Fibroblast of the conjunctiva (primary cell): ENCODE measurements at places on chromosomes 16 and 17.

DNA sequence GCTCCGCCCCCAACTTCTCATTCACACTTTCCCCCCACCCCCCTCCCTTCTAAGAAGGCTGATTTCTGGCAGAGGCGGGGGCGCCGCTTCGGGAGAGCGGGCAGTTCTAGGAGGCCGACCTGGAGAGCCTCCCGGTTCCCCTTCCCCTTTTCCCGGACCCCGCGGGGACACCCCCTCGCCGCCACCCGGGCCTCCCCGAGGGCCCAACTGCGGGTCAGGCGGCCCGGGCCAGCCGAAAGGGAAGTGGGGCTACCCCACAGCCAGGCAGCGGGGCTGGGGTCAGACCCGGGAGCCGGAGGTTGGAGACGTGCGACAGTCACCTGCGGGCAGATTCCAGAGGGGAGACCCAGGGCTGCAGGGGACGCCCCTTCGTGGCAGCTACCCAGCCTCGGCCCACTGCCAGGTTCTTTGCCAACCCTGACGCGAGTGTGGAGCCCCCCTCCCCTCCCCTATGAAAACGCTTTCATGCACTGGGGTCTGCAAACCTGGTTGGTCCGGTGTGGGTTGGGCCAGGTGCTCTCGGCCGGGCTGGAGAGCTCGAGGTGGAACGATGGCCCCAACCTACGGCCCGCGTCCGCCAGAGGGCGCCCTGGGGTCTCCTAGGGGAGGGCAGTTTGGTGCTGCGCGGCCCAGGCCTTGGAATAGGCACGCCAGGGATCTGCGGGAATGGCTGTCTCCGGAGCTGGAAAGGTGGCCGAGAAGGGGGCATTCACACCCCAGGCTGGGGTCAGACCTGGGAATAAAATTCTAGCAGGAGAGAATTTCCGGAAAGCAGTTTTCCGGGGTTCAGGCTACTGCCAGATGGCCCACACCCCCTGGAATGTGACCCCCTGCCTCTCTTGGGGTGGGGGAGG, 721 bp upstream of the SOCS3 start:
- DNase-seq, result no peak

DNA sequence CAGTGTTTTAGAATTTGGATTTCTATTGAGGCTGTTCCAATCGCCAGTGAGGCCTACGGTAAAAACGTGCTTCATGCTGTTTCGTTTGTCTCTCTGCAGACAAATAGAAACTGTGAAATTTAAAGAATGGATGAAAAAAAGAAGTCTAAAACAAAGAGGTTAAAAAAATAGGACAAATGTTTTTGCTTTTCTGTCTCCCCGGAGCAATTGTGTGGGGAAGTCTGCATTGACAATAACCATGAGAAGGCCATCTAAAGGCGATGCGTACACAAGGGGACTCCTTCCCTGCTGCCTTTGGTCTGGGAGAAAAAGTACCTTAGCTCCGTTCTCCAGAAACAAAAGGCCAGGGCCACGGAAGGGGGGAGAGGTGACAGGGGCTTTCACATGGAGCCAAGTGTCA, 4.6 kb upstream of the ZFHX3 start:
- DNase-seq, result no peak

DNA sequence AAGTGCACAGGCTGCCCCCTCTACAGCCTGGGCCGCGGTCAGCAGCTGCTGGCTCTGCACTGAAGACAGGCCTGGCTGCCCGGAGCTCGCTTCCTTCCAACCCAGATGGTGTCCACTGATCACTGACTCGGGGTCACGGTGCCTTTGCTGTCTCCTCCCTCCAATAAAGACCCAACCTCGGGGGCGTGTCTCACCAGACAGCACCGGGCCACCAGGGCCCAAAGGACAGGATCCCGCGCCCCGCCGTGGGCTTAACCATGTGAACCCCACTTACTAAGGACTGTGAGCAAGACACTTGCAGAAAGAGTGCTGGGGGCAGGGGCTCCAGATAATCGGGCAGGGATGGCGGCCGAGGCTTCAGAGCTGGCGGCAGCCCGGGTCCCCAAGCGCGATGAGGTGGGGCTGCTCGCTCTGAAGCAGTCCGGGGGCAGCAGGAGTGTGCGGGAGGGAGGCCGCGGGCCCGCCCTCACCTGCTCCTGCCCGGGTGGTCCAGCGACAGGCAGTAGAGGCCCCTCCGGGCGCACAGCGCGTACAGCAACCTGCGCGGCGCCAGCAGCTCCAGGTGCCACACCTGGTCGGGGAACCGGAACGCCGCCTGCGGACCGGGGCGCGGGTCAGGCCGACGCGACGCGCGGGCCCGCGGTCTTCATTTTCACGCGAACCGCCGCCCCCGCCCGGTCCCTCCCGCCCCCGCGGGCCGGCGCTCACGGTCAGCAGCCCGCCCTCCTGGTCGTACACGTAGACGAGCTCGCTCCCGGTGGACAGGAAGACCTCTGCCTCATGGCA, 502 bp downstream of the FAAP100 start:
- no peak for DNase-seq

GRCh38 chr16:48479329-48479728, 94.1 kb upstream of the SIAH1 start:
- DNase-seq, result no peak

- DNase-seq, result no peak
Measured at GRCh38 chr16:4182581-4183236, 59.2 kb downstream of the SRL start.

- DNase-seq, result no peak
Measured at GRCh38 chr17:72219137-72219823, 98.5 kb downstream of the SOX9 start.

DNA sequence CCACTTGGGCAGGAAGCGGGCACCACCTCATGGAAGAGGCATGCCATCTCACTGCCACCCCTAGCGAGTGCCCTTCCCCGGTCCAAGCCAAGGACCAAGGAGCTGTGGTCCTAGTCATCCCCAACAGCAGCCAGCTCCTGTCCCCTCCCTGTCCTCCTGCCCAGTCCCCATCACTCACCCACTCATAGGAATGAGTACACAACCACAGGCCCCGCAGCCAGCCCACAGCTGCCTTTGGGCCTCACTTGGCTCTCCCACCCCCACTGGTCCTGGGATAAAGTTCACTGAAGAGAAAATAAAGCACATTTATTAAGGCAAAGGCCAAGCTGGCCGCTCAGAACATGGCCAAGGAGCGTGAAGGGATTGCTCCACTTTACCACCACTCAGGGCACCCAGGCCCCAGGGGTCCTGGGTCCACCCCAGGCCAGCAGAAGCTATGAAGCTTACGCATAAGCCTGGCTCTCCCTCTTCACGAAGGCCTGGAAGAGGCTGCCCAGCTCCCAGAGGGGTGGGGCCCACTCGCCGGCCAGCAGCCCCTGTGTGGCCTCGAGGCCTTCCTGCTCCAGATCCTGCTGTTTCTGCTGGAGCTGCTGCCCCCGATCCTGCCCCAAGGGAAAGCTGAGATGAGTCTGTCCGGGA, 3.6 kb downstream of the SCRN2 start:
- DNase-seq, result no peak

DNA sequence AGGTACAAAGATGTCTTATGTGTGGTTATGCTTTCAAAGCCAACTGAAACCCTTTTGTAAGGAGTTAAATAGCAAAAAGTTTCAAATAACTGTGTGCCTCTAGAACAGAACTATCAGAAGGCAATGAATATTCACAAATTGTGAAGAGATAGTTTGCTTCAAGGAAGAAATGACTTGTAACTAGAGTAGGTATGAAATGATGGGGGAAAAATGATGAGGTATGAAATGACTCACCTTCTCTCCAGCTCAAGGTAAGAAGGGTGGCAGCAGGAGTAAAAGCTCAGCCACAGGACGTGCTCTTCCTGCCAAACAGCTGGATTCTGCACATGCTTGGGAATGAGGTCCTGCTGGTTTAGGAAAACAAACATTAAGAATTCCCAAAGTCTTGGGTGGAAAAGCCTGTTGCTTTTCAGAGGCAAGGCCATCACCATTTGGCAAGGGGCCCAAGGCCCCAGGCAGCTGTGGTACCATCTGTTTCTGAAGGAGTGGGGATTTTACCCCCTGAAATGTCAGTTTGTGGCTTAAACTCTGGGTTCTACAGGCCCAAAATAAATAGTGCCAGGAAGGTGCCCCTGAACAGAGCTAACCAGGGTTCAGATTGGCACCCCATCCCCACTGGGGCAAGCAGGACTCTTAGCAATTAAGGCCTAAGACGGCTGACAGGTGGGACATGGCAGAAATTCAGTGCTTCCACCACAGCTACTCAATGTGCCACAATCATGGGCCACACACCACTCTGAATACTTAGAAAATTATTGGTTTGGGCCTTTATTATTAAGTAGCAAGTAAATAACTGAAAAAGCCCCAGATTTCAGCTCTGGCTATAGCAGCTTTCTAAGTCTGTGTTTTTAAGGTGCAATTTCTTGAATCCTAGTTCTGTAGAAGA, 13.3 kb downstream of the HERPUD1 start:
- DNase-seq, result no peak

- DNase-seq, result peak; percentile 12
Measured at GRCh38 chr16:50644729-50645128, 36.4 kb downstream of the SNX20 start.

- no peak for DNase-seq
Measured at GRCh38 chr17:64160378-64160777, 30.4 kb upstream of the ERN1 start.

- no peak for DNase-seq
Measured at GRCh38 chr17:43434902-43435319, 36.1 kb downstream of the ARL4D start.

DNA sequence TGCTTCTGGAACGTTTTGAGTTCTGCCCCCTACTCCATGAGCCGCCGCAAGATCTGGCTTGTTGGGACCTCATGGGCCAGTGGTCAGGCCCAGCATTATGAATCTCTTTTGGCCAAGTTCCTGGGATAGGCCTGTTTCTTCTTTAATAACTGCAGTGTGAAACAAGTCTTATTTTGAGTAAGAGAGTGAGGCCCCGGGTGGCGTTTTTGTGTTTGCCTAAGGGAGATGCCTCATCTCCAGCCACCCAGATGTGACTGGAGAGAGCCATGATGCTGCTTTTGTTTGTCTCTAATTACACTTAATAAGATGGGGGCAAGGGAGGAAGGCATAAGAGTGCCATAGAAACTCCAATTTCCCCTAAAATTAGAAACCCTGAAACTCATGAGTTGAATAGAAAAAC, 39.8 kb downstream of the KSR1 start:
- DNase-seq, result no peak

GRCh38 chr16:23901178-23902033, 65.6 kb downstream of the PRKCB start:
- DNase-seq, result no peak

GRCh38 chr17:26782153-26782552, 511.8 kb upstream of the WSB1 start:
- no peak for DNase-seq

DNA sequence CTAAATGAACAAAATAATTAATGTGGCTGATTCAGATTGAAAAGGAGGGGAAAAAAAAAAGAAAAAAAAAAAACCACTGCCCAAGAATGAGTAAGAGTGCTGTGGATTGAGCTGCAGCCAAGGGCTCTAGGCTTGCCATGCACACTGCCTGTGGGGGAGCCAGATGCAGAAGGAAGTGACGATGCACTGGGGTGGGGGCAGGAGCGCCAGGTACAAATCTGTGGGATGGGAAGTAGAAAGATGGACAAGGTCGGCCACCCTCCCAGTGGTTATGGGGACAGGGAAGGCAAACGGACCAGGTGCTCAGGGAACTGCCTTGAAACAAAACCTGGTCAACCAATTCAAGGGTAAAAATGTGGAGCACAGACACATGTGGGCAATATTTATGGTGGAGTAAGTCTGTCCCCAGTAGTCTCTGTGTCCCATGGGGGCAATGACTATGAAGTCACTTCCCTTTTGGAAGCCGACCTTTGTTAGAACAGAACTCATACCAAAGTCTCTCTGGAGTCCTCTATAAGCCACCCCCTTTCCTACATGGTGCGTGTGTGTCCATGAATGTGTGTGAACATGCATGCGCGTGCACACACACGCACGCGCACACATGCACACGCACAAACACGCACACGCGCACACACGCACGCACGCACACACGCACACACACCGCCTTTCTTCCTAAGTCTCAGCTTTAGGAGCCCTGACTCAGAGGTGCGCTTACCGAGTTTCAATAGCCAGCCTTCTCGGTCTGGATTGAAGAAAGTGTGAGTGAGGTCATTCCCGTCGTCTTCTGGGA, 84.3 kb downstream of the CYTH1 start:
- DNase-seq, result no peak

DNA sequence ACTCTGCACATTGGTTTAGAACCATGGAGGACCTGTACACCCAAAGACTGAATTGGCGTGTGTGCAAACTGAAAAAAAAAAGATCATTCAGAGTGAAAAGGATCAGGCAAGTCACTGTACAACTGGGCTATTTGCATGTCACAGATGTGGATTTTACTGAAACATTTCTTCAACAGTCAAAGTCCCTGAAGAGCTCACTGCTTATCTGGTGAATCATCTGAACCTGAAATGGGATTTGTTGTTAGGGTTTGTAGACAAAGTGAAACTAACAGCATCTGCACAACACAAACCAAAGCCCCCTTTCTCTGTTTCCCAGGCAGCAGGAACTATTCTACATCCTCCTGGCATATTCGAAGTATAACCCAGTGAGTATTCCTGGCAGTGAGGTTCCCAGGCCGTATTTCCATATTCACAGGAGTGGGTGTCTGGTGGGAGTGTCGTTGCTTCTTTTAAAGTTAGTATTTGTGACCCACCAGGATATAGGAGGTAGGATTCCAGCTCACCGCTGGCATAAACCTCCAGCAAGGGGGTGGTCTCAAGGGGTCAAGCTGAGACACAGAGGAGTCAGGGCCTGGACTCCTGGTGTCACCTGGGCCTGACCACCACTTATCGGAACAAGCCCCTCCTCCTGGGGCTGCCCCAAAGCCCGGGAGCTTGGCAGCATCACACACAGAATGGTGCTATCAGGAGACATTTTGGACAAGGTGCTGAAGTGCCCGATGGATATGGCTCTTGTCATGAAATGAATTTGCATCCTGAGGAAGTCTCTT, 80.9 kb downstream of the GOSR1 start:
- DNase-seq, result no peak

DNA sequence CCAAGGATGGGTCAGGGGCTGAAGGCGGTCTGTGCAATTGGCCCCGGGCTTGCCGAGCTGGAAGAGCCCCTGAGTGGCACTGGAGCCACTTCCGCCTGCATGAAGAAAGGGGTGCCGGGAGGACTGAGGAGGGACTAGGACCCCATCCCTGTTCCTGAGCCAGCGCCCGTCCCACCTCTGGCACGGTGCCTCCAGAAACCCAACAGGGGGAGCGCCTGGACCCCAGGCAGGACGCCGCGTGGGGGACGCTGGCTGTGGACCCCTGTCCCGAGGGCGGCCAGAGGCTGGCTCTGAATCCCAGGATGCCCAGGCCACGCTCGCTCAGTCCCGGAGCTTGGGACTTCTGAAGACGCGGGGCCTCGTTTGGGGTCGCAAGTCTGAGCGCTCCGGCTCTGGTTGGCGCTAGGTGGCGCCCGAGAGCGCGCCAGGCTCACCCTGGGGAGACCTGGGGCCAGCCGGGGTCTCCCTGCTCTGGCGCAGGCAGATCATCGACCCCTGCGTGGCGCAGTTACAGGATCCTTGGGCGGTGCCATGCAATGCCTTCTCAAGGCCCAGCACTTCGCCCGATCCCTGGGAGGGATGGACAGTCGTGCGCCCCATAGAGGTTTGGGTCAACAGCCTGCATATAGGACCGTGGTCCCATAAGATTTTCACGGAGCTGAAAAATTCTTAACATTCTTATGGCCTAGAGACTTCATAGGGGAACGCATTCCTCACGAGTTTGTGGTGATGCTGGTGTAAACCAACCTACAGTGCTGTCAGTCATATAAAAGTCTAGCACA, 58.5 kb upstream of the CREBBP start:
- DNase-seq, result peak; percentile 52

GRCh38 chr16:69424935-69425784, 741 bp downstream of the CYB5B start:
- DNase-seq, result no peak
